ENCODE measurements at places on chromosomes 12 and 14. TPM values are rescaled to one million over a fixed set of nuclear protein-coding genes. Genes with fewer than 3 reads are reported as not detected.

Gene CACNB3
- total RNA-seq: 16.1 TPM

Gene SCNN1A
- total RNA-seq: under 0.01 TPM

Gene TMTC1
- total RNA-seq: 12.8 TPM

Gene UNG
- 30.8 TPM for total RNA-seq

Gene TEAD4
- 18.9 TPM for total RNA-seq

Gene HELB
- total RNA-seq: 3.0 TPM

Gene MYL2
- total RNA-seq: not detected

Gene CFAP54
- 5.6 TPM for total RNA-seq

Gene AMHR2
- total RNA-seq: not detected

DNA sequence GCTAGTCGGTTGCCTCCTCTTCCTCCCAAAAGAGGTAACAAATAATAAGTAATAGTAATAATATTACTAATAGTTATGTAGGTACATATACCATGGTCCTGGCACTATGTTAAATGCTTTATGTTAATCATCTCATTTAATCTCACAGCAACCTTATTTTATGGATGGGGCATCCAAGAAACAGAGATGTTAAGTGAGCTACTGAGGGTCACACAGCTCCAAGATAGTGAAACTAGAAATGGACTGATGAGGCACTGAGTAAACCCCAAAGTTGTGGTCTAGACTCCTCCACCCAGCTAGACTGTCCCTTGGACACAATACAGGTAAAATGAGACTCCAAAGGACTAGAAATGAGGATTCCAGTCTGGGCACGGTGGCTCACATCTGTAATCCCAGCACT lies 15.1 kb downstream of the ZFHX2 start:
- DNase-seq: no peak

GRCh38 chr14:103382376-103382775 lies 2.8 kb upstream of the MARK3 start:
- peak; percentile 71 for DNase-seq

DNA sequence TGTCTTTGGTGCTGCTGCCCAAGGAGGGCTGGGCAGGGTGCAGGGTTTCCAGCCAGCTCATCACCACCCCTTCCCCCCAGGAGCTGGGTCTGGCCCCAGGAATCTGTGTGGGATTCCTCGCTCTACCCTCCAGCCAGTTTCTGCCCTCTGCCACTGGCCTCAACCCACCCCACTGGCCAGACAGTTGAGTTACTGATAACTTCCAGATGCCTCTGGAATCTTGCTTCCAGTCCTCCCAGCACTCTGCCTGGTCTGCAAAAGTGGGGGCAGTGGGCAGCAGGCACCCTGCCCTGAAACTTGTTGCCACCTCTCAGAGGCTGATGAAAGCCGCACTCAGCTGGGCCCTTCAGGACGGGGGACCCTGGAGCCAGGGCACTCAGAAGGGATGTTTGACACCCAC lies 20.1 kb upstream of the TBX3 start:
- no peak for DNase-seq

- no peak for DNase-seq
Measured at GRCh38 chr12:71230542-71230941, 72.7 kb upstream of the TSPAN8 start.

DNA sequence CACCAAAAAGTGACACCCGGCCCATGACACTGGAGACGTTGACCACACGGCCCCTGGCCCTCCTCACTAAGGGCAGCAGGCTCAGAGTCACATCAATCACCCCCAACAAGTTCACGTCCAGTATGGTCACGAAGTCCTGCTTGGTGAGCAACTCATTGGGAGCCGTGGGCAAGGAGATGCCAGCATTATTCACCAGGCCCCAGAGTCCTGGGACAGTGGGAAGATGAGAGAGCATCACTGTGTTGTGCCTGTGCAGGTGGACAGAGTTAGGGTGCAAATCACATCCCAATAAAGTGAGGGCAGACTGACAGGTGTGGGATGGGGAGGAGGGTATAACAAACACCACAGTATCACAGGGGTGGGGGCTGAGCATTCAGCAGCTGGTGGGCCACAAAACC lies 2.5 kb downstream of the RDH16 start:
- DNase-seq: no peak

- DNase-seq: no peak
Measured at GRCh38 chr14:105902131-105902898, 375.9 kb downstream of the TMEM121 start.

- peak; percentile 86 for DNase-seq
Measured at GRCh38 chr12:79451978-79452377, 238.8 kb downstream of the PAWR start.

DNA sequence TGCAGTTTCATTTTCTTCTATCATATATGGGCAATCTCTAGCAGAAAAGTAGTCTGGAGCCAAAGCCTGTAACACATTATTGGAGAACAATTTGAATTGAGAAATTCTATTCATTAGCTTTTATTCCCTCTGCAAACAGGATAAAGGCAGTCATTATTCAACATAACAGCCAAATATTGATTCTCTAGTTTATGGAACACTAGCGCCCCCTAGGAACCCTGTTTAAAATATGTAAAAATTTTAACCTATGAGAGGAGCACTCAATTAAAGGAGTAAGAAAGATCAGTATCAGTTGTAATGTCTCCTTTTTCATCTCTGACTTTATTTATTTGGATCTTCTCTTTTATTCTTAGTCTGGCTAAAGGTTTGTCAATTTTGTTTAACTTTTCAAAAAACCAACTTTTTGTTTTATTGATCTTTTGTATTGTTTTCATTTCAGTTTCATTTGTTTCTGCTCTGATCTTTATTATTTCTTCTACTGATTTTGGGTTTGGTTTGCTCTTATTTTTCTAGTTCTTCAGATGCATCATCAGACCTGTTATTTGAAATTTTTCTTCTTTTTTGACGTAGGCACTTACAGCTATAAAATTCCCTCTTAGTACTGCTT lies 4.8 kb upstream of the LMNTD1 start:
- peak; percentile 69 for DNase-seq

DNA sequence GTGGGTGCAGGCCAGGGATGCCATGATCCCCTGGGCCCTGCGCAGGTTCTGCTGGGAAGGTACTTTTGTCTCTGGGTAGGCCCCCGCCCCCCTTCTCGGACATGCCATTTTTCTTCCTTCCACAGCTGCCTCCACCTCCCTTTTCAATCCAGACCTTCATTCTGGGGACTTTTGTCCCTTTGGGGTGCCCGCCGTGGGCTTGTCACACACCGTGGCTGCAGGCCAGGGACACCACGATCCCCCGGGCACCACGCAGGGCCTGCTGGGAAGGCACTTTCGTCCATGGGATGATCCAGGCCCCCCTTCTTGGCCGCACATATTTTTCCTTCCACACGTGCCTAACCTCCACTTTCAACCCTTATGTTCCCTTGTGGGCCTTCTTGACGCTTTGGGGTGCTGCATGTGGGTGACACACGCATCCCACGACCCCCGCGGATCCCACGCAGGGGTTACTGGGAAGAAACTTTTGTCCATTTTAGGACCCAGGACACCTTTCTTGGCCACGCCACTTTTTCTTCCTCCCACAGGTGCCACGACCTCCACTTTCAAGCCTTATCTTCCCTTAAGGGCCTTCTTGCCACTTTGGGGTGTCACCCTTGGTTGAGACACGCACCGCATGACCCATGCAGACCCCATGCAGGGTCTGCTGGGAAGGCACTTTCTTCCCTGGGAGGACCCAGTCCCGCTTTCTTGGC lies 272.5 kb downstream of the ALG10 start:
- DNase-seq: no peak

- DNase-seq: peak; percentile 91
Measured at GRCh38 chr14:71362920-71363584, 455.8 kb downstream of the PCNX1 start.

DNA sequence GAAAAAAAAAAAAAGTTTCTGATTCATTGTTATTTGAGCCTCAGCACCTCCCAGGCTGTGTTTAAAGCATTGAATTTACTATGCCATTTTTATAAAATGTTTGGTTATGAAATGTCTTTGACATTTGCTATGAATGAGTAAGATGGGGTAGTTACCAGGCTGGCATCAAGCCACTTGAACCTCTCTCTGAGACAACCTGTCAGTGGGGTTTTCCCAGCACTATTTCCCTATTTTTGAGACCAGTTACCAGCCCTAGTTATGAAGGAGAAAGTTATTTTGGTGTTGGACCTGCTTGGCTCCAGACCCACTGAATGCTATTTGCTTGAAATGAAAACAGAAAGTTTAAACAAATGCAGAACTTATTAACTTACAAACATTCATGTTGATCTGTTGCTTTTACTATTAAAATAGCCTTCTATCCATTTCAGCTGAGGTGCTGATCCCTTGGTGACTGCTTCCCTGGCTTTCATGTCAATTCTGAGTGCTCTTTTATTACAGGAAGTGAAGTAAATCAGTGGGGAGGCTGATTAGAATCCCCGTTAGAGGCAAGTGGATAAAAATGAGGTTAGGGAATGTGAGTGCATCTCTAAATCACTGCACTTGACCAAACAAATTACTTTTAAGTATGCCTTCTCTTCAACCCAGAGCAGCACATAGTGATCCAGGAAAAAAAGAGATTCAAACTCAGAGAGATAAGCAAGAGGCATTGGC lies 37.8 kb downstream of the LLPH start:
- peak; percentile 48 for DNase-seq

GRCh38 chr14:21308479-21309237 lies 28.8 kb downstream of the RPGRIP1 start:
- DNase-seq: peak; percentile 28

GRCh38 chr14:49467091-49467490 lies 119.1 kb downstream of the RPS29 start:
- no peak for DNase-seq

- DNase-seq: no peak
Measured at GRCh38 chr12:122460061-122460460, 37.6 kb upstream of the CLIP1 start.

DNA sequence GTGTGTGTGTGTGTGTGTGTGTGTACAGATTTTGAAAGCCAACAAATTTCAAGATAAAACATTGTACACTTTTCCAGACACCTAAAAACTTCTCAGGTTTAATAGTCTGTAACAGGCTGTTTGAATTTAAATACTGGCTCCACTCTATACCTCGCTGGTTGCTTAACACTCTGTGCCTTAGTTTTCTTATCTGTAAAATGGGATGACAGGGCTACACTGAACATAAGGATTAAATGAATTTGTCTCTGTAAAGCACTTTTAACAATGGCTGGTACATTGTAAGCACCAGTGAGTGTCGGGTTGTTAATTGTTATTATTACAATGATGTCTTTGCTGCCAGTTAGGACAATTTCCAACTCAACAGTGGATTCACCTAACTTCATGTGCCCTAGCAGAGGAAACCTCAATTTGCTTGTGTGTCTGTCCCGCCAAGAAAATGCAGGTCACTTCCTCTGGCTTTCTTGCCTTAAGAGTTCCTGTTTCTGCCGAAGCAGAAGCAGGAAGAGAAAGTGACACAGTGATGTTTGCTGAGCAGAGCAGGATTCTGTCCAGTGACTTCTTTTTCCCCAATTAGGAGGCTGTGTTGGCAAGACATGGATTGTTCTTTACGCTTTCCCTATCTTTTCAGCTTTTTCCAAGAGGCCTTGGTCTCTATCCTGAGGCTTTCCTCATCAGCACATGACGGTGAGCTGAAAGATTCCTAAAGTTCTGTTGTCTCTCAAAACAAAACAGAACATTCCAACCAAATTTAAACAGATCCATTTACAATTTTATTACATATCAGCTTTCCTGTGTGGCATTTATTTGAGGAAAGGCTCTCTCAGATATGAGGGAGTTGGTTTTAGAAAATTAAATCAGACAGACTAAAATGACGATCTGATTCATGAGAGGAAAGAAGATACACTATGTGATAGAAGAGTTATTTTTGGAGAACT lies 154.1 kb upstream of the ATP2B1 start:
- DNase-seq: no peak

- no peak for DNase-seq
Measured at GRCh38 chr14:24251880-24252288, 9.5 kb upstream of the TINF2 start.

DNA sequence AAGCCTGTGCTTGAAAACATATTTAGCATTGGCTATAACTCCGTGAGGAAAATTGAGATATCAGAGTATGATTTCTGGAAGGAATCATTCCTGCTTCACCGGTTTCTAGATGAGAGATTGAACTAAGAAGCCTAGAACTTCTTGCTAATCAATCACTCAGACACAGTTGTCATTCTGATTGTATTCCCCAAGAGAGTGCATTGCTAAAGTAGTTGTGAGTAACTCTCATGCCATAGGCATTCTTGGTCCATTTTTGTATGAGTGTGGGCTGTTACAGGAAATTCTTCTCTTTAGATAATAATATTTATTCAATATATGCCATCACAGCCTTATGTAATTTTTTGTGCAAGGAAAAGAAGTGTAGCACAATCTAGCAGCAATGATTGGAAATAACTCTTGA lies 893.3 kb upstream of the MDGA2 start:
- no peak for DNase-seq

DNA sequence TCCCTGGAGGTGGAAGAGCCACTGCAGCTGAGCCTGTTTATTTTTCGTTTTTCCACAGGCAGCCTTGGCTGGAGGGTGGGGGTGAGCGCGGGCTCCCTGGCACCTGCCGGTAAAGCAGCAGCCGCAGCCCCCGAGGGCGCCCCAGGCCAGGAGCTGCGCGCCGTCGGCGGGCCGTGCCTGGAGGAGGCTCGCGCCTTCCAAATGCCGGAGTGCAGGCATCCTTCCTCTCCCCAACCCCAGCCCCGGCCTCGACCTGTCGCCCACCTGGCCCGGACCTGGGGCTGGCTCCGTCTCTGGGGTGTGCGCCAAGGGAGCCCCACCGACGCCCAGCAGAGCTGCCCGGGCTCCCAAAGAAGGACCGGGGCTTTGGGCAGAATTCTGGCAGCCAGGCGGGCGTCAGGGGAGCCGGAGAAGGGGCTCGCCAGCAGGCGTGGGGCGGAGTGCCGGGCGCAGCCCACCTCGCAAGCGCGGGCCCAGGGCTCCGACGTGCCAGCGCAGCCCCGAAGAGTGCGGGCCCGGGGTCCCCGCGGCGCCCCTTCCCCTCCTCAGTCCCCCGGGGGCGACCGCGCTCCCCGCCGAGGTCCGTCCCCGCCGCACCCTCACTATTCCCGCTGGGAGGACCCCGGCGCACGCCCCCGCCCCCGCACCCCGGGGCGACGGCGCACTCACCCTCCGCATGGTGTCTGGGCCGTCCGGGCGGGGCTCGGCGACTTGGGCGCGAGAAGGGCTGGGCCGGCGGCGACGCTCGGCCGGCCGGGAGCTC lies 130.3 kb downstream of the NDUFA12 start:
- DNase-seq: no peak

DNA sequence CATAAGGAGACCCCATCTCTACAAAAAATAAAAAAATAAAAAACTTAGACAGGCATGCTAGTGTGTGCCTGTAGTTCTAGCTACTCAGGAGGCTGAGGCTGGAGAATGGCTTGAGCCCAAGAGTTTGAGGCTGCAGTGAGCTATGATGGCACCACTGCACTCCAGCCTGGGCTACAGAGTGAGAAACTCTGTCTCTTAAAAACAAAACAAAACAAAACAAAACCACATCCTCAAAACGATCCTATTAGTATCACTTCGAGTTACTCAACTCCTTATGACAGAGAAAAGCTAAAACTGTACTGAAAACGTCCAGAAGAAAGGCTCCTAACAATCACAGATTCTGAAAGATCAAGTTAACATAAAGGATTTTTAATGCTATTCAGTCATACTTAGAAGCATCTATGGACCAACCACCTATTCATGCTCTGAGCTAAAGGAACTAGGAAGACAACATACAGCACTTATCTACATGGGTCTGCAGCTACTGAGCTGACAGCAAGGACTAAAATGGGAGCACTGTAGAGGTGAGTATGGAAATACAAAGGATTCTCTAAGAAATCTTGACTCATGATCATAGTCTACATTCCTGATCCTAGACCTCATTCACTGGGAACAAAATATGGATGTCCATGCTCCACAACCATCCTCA lies 75.3 kb upstream of the DUSP6 start:
- no peak for DNase-seq

GRCh38 chr12:26732005-26732908 lies 100.7 kb downstream of the ITPR2 start:
- DNase-seq: no peak

- no peak for DNase-seq
Measured at GRCh38 chr14:71387753-71388152, 480.5 kb downstream of the PCNX1 start.
